ENCODE measurements at places on chromosomes 1 and 21.
A peak's percentile ranks its signal among the peaks of the same experiment; 100 is the strongest.

DNA sequence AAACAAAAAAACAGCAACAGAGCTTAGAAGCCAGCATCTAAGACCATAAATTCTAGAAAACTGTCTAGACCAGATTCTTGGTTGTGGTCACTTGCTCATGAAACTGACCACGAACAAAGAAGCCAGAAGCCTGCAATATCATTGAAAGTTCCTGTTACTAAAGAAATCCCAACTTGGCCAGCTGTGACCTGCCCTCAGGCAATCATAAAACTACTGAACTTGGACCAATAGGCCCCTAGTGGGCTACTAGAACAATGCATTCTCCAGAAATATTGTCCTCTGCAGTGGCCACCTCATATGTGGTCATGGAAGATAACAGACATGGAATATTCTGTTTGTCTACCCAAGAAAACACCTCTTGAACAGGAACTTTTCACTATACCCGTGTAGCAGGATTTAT lies 87.7 kb downstream of the SPATA17 start:
- DNase-seq: no peak

- DNase-seq: no peak
Measured at GRCh38 chr1:160747717-160748116, 8.7 kb downstream of the SLAMF7 start.

- DNase-seq: no peak
Measured at GRCh38 chr1:22412932-22413727, 38.5 kb upstream of the ZBTB40 start.

DNA sequence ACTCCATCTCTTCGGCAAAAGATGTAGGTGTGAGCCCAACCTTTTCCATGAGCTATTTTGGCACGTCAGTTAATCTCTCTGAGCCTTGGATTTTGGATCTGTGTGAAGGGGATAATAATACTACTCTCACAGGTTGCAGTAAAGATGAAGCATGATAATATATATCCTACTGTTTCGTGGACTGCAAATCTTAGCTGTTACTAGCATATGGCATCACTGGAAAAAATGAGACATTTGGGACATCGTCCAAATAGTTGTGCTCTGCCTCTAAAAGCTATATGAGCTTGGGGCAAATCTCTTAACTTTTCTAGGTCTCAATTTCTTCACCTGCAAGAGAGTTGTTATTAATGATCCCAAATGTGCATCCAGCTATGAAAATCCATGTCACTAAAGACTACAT lies 147.4 kb upstream of the ZRANB2 start:
- DNase-seq: no peak

DNA sequence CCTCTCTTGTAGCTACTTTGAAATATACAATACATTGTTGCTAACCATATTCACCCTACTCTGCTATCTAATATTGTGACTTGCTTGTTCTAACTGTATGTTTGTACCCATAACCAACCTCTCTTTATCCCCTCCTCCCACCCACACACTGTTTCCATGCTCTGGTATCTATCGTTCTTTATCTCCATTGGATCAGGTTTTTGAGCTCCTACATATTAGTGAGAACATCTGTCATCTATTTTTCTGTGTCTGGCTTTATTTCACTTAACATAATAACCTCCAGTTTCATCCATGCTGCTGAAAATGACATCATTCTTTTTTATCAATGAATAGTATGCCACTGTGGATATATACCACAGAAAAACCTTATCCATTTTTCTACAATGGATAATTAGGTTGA lies 1230.1 kb downstream of the PLA2G4A start:
- no peak for DNase-seq

- no peak for DNase-seq
Measured at GRCh38 chr1:54219688-54220003, 19.7 kb downstream of the MRPL37 start.

GRCh38 chr1:2970311-2971071 lies 50.8 kb upstream of the ACTRT2 start:
- DNase-seq: no peak

DNA sequence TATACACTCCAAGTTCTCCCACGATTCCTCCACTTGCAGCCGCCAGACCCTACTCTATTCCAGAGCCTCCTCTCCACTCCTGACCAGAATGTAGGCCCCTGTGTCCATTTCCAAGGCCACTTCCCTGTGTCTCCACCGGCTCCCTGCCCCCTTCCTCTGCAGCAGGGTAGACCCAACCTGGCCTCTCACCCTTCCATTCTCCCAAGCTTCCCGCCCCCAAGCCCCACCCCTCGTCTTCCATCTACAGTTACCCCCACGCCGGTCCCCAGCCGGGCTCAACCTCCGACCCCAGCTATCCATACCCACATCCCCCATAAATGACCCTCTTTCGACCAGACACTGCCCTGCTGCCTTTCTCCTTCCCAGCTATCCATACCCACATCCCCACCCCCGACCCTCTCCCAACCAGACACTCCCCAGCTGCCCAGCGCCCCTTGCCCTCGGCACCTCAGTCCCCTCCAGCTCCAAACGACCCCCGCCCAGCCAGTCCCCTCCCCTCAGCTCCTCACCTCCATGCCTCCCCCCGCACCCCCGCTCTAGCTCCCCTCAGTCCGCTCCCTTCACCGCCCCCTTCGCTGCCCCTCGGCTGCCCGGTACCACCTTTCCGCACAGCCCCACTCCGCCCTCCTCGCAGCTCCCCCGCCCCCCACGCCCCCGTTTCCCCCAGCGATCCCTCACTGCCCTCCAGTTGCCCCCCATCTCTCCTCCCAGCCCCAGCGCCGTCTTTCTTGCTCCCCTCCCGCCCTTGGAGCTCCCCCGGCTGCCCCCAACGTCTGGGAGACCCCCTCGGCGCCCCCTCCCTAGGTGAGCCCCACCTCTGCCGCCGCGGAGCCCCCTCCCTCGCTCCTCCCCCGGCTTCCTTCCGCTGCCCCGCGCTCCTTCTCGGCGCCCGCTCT lies 670 bp downstream of the RAB3B start:
- no peak for DNase-seq

- DNase-seq: peak; percentile 40
Measured at GRCh38 chr1:245129319-245130240, 25.2 kb upstream of the KIF26B start.

DNA sequence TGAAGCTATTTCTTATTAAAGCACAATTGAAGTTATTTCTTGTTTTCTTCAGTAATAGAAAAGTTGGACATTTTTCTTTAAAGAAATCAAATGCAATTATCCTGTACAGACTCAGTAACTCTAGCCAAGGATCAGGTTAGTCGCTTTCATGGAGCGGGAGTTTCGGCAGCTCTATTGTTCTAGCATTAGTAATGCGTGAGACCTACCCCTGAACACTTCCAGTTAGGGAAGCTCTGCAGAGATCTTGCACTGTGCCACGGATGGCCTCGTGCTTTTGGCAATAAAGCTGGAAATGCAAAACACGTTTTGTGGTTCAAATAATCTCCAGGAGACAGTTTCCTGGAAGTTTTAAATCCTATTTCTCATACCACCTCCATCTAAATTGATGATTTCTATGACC lies 488.4 kb downstream of the SETD4 start:
- DNase-seq: no peak

DNA sequence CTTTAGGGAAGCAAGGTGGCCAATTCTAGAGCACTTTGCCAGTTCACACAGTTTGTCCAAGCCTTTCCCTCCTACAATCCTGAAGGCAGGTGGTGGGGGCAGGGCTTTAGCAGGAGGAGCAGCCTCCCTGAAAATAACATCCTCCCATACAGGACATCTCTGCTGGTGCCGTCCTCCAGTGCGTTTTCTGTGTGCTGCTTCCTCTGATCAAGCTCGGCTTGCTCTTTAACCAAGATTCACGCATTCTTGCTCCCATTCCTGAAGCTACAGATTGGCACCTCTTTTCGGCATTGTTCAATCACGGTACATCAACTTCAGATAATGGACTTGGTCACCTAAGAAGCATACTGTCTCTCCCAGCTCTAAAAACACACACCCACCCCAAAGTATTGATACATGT lies 7.5 kb upstream of the DPT start:
- no peak for DNase-seq

GRCh38 chr1:180353945-180354344 lies 123.9 kb downstream of the LHX4 start:
- no peak for DNase-seq

DNA sequence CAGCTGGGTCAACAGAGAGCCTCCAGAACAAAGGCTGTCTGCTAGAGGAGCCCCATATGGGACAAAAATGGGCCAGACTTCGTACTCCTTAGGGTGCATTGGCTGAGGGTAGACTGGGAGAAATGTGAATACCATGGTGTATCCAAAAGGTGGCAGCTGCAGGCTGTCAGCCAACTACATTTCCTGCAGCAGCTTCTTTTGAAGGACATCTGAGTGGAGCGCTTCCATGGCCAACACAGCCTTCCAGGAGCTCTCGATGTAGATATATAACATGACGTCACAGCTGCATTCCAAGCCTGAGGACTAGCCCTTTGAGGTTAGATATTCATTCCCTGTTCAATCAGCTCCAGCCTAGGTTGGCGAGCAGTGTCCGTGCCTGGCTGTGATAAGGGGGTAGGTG lies 107.7 kb downstream of the MAB21L3 start:
- no peak for DNase-seq

GRCh38 chr1:203081465-203082230 lies 4.2 kb downstream of the MYOG start:
- no peak for DNase-seq
